Stimulated activated CD4-positive, alpha-beta T cell treated with anti-CD3 and anti-CD28 coated beads, Interleukin-4, amount 100 ng/mL, for 4 hours (primary cell): ENCODE measurements at places on chromosomes 5 and 9.

- DNase-seq: no peak
Measured at GRCh38 chr5:114419067-114419388, 57.2 kb downstream of the KCNN2 start.

DNA sequence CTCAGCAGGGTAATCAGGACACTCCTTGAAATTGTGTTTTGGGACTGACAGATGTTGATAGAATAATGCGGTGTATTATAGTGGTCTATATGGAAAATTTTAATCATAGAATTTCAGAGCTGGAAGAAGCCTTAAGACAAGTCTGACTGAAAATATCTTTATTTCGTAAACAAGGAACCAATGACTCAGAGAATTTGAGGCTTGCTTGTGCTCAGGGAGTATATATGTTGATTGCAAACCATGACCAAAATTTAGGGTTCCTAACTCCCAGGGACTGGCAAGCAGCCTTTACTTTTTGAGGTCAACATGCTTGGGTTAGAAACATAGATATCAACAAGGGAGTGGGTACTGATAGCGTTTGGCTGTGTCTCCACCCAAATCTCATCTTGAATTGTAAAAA is 287.2 kb downstream of the CD180 start:
- no peak for DNase-seq

DNA sequence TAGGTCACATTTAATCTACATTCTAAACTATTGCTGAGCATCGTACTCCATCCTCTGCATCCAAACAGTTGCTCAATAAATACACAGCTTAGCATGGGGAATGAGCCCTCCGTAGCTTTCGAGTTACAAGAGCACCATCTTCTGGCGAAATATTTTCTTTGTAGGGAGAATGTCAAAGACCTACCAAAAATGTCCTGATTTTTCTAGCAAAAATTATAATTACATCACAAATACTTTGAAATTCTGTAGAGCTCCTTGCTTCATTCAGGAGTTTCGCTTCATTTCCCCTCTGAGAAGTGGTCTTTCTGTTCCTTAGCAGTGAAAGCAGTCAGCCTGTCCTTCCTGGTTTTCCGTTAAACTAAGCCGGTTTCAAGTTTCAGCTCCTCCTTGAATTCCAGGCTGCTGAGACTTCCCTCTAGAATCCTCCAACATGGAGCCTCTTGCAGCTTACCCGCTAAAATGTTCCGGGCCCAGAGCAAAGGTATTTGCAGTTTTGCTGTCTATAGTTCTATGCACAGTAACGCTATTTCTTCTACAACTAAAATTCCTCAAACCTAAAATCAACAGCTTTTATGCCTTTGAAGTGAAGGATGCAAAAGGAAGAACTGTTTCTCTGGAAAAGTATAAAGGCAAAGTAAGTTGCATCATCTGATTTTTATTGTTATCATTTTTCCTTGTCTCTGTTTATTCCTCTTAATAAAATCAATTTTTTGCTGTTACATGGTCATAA is at the start of gene GPX8:
TSS of gene GPX8 (plus strand) at position 409 of the 730 bp plus-strand sequence. CDS start at position 431, 22 bp downstream.
- no peak for DNase-seq

GRCh38 chr5:98929710-98930298 is 997 bp upstream of the CHD1 start:
- peak; percentile 85 for DNase-seq

- DNase-seq: no peak
Measured at GRCh38 chr9:14994738-14995137, 84.5 kb upstream of the FREM1 start.

GRCh38 chr5:53515988-53516387 is 35.6 kb downstream of the FST start:
- no peak for DNase-seq

GRCh38 chr5:131381777-131382176 is 117.9 kb downstream of the CDC42SE2 start:
- no peak for DNase-seq

DNA sequence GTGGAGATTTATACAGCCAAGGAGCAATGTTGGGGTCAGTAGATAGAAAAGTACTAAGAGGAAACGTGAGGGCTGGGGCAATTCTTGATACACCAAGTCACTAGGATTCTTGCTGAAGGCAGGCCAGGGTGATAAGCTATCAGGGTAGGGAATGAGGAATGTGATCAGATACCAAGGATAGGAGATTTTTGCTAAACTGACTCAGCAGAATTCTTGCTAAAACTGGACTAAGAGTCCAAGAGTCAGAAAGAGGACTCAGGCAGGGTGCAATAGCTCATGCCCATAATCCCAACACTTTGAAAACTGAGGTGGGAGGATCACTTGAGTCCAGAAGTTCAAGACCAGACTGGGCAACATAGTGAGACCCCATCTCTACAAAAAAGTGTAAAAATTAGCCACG is 71.7 kb downstream of the ENTREP1 start:
- DNase-seq: no peak
